ENCODE measurements at places on chromosomes 3 and 15. TPM values are rescaled to one million over a fixed set of nuclear protein-coding genes. Genes with fewer than 3 reads are reported as not detected.

The CHRNA5 gene
- total RNA-seq: 13.0 TPM

The TRIM42 gene
- total RNA-seq: not detected

The KNG1 gene
- not detected for total RNA-seq

The TGM4 gene
- 1.3 TPM for total RNA-seq

The ANKRD63 gene
- not detected for total RNA-seq

The KNL1 gene
- 32.8 TPM for total RNA-seq

The ACKR4 gene
- 0.31 TPM for total RNA-seq

The LRRC58 gene
- total RNA-seq: 25.3 TPM

The SLC24A5 gene
- total RNA-seq: not detected

The ATP11B gene
- 45.3 TPM for total RNA-seq

The HESX1 gene
- total RNA-seq: not detected

The MCF2L2 gene
- total RNA-seq: 0.14 TPM

The GP5 gene
- not detected for total RNA-seq

The CAMKV gene
- total RNA-seq: not detected

The PML gene
- total RNA-seq: 81.5 TPM

The TCTA gene
- total RNA-seq: 10.6 TPM

The NTRK3 gene
- total RNA-seq: not detected

The COL6A5 gene
- total RNA-seq: not detected

The ADPRH gene
- total RNA-seq: 1.0 TPM

The TM4SF4 gene
- total RNA-seq: not detected

The KBTBD12 gene
- not detected for total RNA-seq

The A4GNT gene
- not detected for total RNA-seq

The GOLGA6D gene
- total RNA-seq: not detected

The OCA2 gene
- total RNA-seq: 0.04 TPM

The PLIN1 gene
- 0.14 TPM for total RNA-seq

The TMEM45A gene
- total RNA-seq: 16.1 TPM

The NDUFAF3 gene
- total RNA-seq: 108 TPM

The ZNF501 gene
- total RNA-seq: 3.2 TPM

The MKRN3 gene
- total RNA-seq: 0.28 TPM

The ROBO2 gene
- total RNA-seq: 0.75 TPM

The ACAP2 gene
- 27.9 TPM for total RNA-seq

The CLDN18 gene
- not detected for total RNA-seq

The ADAMTSL3 gene
- total RNA-seq: not detected

The VEPH1 gene
- total RNA-seq: 0.82 TPM

The PLAAT1 gene
- 0.14 TPM for total RNA-seq

The CLDND1 gene
- 52.2 TPM for total RNA-seq

The DYNLT2B gene
- total RNA-seq: 34.8 TPM

The GREM1 gene
- total RNA-seq: 0.10 TPM

The CFAP161 gene
- not detected for total RNA-seq

The UPK1B gene
- 4.8 TPM for total RNA-seq

The TMCO5A gene
- not detected for total RNA-seq

The GOLGA8H gene
- total RNA-seq: 0.10 TPM

The TUSC7 gene
- not detected for total RNA-seq

The TIMMDC1 gene
- 85.3 TPM for total RNA-seq

The GADL1 gene
- total RNA-seq: not detected

The ATP8B4 gene
- not detected for total RNA-seq

The KPNA4 gene
- total RNA-seq: 55.5 TPM

The PRSS50 gene
- not detected for total RNA-seq

The PLCH1 gene
- total RNA-seq: 0.14 TPM

The SGO1 gene
- 18.9 TPM for total RNA-seq

The KLF15 gene
- total RNA-seq: not detected
